ENCODE measurements at places on chromosomes 12 and 14. TPM values are rescaled to one million over a fixed set of nuclear protein-coding genes. Genes with fewer than 3 reads are reported as not detected.

The PPP1R12A gene
- total RNA-seq = 165 TPM

DNA sequence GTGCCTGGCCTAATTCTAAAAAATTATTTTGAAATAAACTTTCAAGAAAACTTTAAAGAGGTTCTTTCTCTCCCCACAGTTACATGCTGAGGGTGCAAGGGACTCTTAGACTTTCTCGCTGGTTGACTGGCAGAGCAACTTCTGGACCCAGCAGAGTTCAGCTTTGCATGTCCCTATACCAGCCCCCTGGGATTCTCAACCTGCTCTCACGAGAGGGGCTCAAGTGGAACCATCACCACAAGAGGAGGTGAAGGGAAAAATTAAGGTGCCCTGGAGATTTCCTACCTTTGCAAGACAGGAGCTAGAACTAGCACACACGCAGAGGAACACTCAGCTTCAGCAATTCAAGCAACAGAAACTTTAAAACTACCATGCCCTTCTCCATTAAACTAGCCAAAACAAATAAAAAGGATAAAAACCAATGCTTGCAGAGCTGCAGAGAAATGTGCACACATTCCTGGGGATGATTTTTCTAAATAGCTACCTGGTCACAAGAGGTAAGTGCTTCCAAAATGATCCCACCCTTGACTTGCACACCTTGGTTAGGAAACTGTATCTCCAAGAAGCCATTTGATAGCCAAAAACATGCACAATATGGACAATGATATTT lies 2.5 kb downstream of the HVCN1 start:
- H3K4me3 ChIP-seq = no peak overlapping the region
- peaks cover 2% of the 10 kb centered on the region for H3K27me3 ChIP-seq
- no peak overlapping the region for H3K27ac ChIP-seq
- peaks cover 18% of the 10 kb centered on the region for H3K4me1 ChIP-seq
- peaks cover 4% of the 10 kb centered on the region for H3K36me3 ChIP-seq
- DNase-seq = no peak

The TOMM20L gene
- total RNA-seq = not detected

- H3K4me3 ChIP-seq = no peak overlapping the region
- no peaks in the 10 kb centered on the region for H3K27me3 ChIP-seq
- peak; percentile 73 for DNase-seq
- no peak overlapping the region for H3K27ac ChIP-seq
- no peaks in the 10 kb centered on the region for H3K4me1 ChIP-seq
These were observed 174.1 kb downstream of the NRXN3 start for GRCh38 chr14:78344290-78344689.

GRCh38 chr14:91115986-91116770 lies 2.3 kb downstream of the DGLUCY start:
- no peak overlapping the region for H3K4me3 ChIP-seq
- peak overlapping the region; percentile 47 for H3K27ac ChIP-seq
- H3K27me3 ChIP-seq = no peaks in the 10 kb centered on the region
- no peak for DNase-seq
